GM23338 (cell line): ENCODE measurements at places on chromosomes 5 and 9.
A peak's percentile ranks its signal among the peaks of the same experiment; 100 is the strongest.

DNA sequence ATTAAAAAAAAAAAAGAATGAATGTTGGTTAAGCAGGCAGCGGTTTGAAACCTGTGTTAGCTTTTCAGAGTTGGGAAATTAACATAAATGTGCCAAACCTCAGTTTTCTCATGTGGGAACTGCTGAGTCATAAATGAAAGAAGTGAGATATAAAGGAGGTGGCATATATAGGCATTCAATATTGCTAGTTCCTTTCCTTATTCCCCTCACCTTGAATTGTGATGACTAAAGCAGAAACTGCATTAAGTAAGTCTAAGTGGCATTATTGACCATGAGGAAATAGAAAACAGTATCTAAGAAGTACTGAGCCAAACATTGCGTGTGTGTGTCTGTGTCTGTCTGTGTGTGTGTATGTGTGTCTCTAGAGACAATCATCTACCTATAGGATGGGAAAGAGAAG lies 691.2 kb downstream of the TLR4 start:
- no peak for DNase-seq

DNA sequence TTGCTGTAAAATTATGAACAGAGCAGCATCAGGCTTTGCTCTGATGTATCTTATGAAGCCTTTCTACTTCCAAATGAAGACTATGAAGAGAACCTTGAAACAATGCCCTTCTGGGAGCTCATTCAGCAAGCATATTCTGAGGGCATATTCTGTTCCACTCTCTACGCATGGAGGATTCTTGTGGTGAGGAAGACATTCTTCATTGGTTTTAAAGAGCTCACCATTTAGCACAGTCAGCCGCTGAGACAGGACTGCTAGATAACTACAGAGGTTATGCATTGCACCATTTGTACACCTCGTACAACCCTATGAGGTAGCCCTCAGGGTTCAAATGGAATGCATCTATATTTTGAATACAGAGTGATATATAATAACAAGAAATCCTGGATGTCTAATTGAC lies 61.0 kb downstream of the INVS start:
- no peak for DNase-seq

DNA sequence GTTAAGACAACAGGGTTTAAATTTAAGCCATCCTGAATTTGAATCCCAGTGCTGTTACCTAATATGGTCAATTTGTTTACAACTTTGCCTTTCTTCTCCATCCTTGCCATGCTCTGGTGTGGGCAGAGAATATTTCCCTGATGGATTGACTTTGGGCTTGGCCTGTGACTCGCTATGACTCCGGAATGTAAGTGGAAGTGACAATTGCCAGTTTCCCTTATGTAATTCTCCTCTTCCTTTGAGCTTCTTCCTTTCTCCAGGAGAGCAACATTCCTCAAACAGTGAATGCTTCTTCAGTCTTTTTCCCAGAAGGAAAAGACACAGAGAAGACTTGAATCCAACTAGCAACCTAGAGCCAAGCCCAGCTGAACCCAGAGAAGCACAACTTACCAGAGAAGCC lies 159.1 kb downstream of the LURAP1L start:
- peak; percentile 45 for DNase-seq

DNA sequence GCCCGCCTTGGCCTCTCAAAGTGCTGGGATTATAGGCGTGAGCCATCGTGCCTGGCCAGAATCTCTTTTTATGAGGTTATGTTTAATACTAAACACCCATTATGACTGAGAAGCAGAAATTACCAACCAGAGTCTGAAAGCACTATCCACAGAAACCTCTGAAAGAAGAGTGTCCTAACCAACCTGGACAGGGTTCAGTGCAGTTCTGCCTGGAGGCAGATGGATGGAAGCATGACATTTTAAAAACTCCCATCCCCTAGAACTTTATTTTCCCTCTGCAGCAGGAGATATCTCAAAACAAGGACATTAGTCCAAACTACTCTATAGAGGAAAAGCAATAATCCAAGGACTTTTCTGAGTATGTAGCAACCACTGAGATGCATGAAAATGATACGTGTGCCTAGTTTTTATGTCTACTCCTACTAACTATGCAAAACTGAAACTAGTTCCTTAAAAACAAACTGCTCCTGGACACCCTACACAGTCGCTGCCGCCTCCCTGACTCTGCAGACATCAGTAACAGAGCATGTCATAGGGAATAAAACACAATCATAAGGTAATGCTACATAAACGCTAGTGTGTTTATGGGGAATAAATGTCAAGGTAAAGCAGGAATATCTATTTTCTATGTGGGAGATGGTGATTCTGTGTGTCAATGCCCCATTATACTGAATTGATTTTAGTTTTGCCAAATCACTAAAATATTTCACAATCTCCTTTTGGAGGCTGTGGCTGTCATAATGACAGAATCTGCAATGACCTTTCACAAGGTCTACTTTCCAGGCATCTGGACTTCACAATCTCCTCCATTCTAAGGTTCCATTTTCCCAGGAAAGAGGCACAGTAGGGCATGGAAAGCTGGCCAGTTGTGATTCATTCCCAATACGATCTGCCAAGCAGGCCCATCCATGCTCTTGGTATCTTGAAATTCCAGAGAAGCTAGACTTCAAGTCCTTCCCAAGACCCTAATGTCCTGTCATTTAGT lies 122.8 kb downstream of the SIL1 start:
- DNase-seq: no peak

DNA sequence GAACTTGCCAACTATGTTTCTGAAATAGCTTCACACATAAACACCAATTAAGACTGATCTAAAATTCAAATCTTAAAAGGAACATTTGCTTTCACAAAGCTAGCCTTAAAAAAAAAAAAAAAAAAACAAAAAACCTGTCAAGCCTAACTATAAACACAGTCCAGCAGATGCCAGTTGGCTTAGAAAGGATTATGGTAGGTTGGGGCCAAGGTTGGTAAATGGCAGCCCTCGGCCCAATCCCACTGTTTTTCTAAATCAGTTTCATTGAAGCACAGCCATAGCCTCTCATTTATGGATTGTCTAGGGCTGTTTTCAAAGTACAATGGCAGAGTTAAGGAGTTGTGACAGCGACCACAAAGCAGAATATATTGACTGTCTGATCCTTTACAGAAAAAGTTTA lies 75.7 kb upstream of the FRRS1L start:
- DNase-seq: no peak

DNA sequence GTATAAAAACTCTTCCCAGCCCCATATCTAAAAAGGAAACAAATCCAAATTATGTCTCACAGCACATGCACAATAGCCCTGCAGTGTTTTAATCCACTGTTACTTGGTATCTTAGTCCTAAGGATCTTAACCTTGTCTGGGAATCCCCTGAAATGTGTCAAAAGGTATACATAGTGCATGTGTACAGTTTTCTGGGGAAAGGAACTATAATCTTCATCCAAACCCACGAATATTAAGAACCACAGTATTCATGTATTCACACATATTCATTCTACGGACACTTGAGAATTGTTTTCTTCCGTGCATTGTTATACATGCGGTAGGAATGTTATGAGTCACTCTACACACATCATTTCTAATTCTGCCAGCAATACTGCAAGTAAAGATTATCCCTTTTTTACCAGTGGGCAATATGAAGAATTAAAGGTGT lies 47.8 kb upstream of the SNX2 start:
- DNase-seq: no peak

DNA sequence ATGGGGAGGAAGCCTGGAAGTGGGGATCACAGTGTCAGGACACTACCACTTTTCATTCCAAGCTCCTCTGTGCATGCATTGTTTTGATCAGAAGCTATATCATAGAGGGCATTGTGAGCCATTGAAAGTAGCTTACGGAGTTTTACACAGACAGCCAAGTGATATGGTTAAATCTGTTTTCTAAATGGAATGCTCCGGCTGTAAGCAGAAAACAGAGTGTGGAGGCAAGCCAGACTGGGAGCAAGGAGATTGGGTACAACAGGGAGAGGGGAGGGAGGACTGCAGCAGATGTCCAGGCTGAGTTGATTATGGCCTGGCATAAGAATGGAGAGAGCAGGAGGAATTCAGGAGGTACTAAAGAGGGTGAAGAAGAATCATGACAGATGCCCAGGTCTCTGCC lies 15.5 kb upstream of the SOWAHA start:
- DNase-seq: no peak

- DNase-seq: no peak
Observed at GRCh38 chr5:158224253-158224652, 365.3 kb upstream of the CLINT1 start.

- DNase-seq: no peak
Observed at GRCh38 chr5:41526699-41527098, 16.3 kb upstream of the PLCXD3 start.
